ENCODE measurements at places on chromosomes 7 and 10.

- no peak for DNase-seq
Measured at GRCh38 chr7:83355143-83355542, 192.5 kb upstream of the PCLO start.

DNA sequence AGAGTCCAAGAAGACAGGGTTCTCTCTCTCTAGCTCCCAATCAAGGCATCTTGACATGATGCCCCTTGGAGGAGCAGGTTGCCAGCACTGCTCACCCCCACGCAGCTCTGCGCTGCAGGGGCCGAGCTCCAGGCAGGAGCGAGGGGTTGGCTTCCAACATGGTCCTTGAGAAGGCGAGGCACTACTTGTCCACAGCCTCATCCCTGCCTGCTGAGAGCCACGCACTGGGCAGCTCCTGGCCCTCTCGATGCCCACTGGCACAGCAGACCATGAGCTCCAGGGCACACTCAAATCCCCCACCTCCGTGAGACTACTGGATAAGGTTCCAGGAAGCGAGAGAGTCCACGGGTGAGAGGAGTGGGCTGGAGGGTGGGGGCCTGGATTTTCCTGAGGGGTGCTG, 31.1 kb downstream of the RAMP3 start:
- DNase-seq: no peak

DNA sequence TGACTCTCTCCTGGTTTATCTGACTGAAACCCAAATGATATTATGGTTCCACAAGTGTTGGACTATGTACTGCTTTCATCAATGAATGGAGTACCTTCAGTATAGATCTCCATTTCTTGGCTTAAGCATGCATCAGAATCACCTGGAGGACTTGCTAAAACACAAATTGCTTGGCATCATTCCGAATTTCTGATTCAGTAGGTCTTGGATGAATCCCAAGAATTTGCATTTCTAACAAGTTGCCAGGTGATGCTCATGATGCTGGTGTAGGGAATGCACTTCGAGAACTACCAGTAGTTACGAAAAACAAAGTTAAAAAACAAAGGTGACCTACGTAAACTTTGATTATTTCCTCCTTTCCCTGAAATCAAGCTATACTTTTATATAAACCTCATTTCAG, 119.0 kb upstream of the FEZF1 start:
- no peak for DNase-seq

DNA sequence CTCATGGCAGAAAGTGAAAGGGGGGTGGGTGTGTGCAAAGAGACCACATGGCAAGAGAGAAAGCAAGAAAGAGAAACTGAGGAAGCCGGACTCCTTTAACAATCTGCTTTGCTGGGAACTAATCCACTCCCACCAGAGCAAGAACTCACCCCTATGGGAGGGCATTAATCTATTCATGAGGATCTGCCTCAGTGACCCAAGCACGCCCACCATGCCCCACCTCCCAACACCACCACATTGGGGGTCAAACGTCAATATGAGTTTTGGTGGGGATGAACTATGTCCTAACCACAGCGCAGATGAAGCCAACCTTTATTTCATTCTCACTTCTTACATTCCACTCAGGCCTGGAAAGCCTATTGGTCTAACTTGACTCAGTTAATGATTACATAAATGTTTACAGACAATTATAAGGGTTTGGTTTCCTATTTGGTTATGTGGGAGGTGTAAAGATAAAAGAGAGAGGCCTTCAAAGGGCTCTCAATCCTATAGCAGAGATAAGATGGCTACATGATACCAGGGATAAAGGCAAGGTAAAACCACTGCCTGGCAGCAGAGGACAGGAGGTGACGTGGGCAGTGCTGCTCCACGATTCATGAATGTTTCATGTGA, 601.8 kb downstream of the PARD3 start:
- DNase-seq: no peak

DNA sequence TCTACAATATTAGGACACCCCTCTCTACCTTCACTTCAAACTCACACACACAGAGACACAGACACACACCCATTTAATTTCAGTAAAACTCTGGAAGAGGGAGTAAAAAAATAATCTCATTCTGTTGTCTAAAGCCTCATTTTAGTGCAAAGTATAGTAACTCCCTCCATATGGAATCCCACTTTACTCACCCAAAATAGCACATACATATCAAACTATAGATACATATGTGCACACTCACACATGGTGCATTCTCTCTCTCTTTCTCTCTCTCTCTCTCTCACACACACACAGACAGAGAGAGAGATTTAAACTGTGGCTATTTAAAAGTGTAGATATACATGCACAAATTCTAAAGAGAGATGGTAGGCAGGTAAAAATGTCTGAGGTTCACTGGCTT, 179.6 kb upstream of the PTN start:
- no peak for DNase-seq

- DNase-seq: no peak
Measured at GRCh38 chr10:52853704-52854103, 81.1 kb upstream of the MBL2 start.

- no peak for DNase-seq
Measured at GRCh38 chr10:7932301-7933036, 114.2 kb downstream of the TAF3 start.

GRCh38 chr7:69610374-69611084, 12.3 kb downstream of the AUTS2 start:
- no peak for DNase-seq

GRCh38 chr7:78607099-78607498, 808.5 kb downstream of the PHTF2 start:
- DNase-seq: no peak

GRCh38 chr7:106220307-106220706, 64.5 kb downstream of the NAMPT start:
- no peak for DNase-seq

DNA sequence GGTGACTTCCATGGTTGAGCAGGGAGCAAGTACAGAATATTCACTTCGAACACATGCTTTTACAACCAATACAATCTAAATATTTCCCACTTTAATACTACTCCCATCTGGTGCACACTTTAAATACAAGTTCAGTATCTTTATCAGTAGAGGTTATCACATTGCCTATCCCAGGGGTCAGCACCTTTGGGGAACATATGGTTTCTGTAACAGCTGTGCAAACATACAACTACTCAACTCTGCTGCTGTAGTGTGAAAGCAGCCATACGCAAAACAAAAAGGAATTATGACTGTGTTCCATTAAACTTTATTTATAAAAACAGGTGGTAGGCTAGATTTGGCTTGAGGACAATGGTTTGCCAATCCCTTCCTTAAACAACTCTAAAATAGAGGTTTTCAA, 157.5 kb downstream of the XPNPEP1 start:
- DNase-seq: no peak

GRCh38 chr7:38375453-38375852, 102.0 kb upstream of the TARP start:
- DNase-seq: no peak

- DNase-seq: no peak
Measured at GRCh38 chr10:24974976-24975375, 22.6 kb upstream of the PRTFDC1 start.

DNA sequence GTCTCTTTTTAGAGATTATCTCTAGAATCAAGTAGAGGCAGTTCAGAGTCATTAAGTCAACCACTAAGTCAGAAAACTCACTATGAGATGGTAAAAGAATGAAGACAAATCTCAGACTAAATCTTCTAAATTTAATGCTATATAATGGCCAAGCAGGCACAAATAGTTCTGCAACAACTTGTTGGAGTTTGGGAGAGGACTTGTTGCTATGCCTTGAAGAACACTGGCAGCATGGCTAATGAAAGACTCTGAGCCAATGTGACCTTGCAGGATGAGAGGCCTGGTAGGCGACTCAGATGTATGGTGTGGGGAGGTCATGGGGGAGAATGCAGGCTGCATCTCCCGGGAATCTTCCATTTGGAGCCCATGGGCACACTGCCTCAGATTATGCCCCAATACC, 128.7 kb downstream of the C1GALT1 start:
- no peak for DNase-seq

GRCh38 chr7:108345710-108346336, 110.4 kb downstream of the NRCAM start:
- DNase-seq: no peak

GRCh38 chr10:121157998-121158397, 306.8 kb downstream of the WDR11 start:
- DNase-seq: no peak

DNA sequence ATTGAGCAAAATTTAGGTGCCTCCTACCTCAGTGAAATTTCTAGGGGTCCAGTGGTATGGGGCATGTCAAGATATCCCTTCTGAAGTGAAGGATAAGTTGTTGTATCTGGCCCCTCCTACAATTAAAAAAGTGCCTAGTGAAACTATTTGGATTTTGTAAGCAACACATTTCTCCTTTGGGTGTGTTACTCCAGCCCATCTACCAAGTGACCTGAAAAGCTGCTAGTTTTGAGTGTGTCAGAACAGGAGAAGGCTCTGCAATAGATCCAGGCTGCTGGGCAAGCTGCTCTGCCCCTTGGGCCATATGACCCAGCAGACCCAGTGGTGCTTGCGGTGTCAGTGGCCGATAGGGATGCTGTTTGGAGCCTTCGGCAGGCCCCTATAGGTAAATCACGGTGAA, 46.0 kb downstream of the PTPRE start:
- DNase-seq: no peak

DNA sequence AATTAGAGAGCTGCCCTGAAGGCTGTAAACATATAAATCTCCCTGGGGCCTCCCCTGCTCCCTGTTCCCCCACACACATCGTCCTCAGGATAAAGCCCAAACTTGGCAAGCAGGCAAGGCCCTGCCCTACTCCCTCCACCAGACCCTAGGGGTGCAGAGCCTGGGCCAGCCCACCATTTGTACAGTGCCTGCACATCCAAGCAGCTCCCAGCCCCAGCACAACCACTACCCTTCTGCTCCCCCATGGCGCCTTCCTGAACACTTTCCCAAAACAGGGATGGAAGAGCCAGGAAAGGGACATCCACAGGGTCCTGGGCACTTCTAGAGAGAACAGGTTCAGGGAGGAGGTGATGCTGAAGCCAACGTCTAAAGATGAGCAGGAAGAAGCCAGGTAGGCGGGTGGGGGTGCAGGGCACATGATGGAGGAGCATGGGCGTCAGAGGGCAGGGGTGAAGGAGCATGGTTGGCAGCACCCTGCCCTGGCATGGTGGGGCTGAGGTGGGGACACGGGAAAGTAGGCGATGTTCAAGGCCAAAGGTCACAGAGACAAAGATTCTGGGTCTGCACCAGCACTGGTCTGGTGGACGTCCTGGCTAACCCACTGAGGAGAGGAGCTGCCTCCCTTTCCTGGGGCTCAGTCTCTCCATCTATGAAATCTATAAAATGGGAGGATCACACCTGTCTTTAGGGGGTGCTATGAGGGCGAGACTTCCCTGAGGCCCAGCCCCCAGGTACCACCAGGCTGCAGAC, 140.6 kb downstream of the ARHGAP22 start:
- no peak for DNase-seq

GRCh38 chr10:79069325-79070080, 737 bp downstream of the ZMIZ1 start:
- DNase-seq: no peak

DNA sequence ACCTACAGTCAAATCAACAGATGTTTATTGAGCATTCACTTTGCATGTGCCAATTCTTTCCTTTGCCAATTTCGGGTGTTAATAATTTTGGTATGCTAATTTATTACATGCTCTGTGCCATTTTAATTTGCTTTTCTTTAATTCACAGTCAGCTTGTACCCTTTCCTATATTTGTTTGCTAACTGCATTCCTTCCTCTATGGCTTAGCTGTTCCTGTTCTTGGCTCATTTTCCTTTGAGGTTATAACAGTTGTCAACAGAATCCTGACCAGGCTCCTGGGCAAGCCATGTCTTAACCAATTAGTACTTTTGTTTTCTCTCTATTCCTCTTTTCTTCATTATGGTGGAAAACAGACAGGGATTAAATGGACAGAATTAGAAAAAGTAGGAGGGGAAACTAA, 73.6 kb upstream of the RPA3 start:
- no peak for DNase-seq

DNA sequence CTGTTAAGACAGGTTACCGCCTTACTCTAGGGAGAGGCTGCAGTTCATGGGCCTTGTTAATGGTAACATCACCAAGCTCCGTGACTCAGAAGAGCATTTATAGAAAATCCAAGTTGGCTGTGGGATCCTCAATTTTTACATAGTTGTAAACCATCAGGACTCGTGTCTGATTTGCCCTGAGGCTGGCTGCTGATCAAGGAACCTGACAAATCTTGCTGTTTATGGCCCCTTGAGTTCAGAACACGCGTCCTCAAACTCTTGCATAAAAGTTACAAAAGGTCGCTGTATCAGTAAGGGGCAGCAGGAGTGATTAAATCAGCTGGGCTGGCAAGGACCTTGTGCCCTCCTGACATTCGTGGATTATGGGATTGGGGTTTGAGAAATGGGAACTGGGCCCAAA, 4.6 kb downstream of the SLC13A4 start:
- no peak for DNase-seq

- no peak for DNase-seq
Measured at GRCh38 chr7:85221796-85222195, 34.9 kb upstream of the SEMA3D start.

GRCh38 chr7:2624293-2624886, 7.4 kb upstream of the TTYH3 start:
- DNase-seq: no peak

GRCh38 chr10:117399341-117400196, 24.3 kb upstream of the PDZD8 start:
- DNase-seq: no peak

GRCh38 chr7:23925088-23925487, 215.1 kb downstream of the STK31 start:
- no peak for DNase-seq

- no peak for DNase-seq
Measured at GRCh38 chr7:45653209-45653907, 79.2 kb downstream of the ADCY1 start.

GRCh38 chr10:11435581-11435981, 175.9 kb downstream of the USP6NL start:
- no peak for DNase-seq

GRCh38 chr7:44633254-44634186, 27.1 kb downstream of the OGDH start:
- DNase-seq: no peak

DNA sequence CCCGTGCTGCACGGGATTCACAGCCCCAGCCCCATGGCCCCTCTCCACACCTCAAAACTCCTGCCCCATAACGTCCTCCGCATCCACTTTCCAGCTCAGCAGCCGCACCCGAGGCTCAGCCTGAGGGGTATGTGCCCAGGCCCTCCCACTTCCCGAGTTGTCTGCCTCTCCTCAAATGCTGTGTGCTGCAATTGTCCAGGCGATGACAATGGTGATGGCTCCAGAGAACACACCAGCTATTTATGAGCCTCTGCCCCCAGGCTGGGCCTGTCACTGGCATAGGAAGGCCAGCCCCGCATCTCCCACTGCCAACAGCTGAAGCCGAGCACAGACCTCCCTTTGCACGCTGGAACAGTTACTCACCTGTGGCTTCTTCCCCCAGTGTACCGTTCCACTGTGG, 2.4 kb upstream of the LDB3 start:
- DNase-seq: no peak

GRCh38 chr10:11237571-11237970, 219.9 kb downstream of the CELF2 start:
- no peak for DNase-seq

DNA sequence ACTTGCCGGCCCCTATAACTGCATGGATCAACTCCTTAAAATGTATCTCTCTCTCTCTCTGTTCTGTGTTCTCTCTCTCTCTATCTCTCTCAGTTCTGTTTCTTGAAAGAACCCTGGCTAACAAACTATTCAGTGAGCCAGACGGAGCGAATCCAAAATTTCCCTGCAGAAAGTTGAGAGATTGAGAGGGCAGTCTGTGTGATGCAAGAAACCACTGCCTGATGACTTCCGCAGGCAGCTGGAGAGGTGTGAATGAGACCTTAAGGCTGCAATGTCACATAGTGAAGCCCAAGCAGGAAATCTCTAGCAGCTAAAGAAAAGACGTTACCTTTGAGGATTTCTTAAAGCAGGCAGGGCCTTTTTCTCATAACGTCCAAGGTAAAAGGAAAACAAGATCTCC, 17.3 kb downstream of the FAM107B start:
- no peak for DNase-seq
